ENCODE measurements at places on chromosomes 16 and 17.
A peak's percentile ranks its signal among the peaks of the same experiment; 100 is the strongest.

DNA sequence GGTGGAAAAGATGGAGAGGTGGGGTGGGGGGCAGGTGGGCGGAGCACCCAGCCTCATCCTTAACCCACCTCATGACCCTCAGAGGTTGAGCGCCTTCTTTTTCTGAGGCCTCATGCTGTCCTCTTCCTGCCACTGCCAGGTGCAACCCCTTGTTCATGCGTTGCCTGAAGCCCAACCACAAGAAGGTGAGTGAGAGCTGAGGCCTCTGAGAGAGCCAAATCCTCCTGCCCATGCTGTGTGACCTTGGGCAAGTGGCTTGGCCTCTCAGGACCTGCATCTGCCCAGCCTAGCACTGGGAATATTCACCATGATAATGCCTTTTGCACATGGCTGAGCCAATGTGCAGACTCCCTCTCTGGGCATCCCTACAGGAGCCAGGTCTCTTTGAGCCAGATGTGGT, 32.1 kb downstream of the MYO15A start:
- no peak for DNase-seq

GRCh38 chr16:503150-504071, 24.1 kb upstream of the CAPN15 start:
- no peak for DNase-seq

GRCh38 chr17:41571561-41572434, at the start of gene KRT9:
Gene KRT9, minus strand, starts transcription at chr17:41572059. Its CDS starts 67 bp downstream, at chr17:41571992.
- DNase-seq, result no peak

DNA sequence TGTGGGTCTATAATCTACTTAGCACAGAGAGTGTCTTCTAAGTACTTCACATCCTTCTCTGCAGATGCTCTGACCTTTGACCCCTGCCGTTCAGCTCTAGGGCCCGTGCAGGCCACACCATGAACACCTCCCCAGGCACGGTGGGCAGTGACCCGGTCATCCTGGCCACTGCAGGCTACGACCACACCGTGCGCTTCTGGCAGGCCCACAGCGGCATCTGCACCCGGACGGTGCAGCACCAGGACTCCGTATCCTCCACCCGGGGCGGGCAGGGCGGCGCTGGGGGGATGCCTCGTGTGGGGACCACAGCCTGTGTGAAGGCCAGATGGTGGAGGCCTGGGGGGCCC, 686 bp downstream of the MLST8 start:
- no peak for DNase-seq

DNA sequence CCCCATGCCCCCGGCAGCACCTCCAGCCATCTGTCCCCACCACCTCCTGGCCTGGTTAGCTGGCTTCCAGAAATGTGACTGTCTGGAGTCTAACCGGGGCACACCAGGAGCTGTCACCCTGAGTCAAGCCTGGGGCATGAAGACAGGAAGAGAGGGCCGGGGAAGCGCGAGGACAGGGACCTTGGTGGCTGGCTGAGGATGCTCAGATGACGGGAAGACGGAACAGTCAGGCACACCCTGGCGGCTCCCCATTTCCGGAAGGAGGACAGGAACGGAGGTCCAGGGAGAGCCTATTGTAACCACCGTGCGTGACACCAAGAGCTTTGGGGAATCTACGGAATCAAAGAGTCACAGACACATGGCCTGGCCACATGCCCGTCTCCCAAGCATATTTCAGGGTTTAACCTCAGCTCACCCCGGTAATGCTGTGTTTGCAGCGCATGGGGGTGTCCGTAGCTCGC, 51.7 kb downstream of the SDK2 start:
- DNase-seq, result peak; percentile 81

DNA sequence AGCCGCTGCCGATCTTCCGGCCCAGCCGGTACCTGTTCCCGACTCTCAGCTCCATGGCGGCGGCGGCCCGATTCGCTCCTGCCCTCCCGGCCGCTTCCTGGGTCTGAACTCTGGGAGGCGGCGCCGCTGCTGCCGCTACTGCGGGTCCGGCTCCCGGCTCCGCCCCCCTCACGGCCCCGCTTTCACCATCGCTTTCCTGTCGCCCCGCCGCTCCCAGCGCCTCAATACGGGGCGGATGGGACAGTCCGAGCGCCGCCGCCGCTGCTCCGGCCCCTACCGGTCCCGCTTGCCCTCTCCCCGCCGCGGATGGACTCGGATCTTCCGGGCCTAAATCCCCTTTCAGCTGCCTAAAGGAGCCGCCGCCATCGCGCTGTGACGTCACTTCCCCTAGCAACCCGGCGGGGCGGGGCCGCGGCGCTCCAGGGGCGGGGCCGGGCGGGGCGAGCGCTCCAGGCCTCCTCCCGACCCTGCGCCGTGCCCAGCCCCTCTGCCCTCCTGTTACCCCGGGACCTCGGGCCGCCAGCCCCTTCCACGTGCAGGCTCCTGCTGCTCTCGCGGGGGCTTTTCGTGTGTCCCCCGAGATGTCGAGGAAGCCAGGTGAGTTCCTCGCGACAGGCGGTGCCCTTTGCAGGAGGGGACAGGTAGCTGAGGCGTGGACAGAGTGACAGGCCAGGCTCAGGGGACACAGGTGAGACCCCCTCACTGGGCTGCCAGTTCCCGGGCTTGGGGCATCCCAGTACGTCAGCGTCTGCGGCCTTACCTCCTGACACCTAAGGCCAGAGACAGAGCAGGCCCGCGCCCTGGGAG, at the start of gene CSNK1D:
Gene CSNK1D (minus strand): TSS at position 374 of the 807 bp plus-strand sequence. CDS start 319 bp downstream, at position 55.
- DNase-seq, result peak; percentile 99

- DNase-seq, result no peak
These were observed 165.8 kb upstream of the AXIN2 start for GRCh38 chr17:65727246-65727645.

Measured in activated CD8-positive, alpha-beta memory T cell treated with anti-CD3 and anti-CD28 coated beads for 24 hours (primary cell).